ENCODE measurements at places on chromosomes 3 and 15. TPM values are rescaled to one million over a fixed set of nuclear protein-coding genes. Genes with fewer than 3 reads are reported as not detected.

GRCh38 chr15:55422089-55422488, 13.8 kb downstream of the PIERCE2 start:
- DNase-seq = no peak

DNA sequence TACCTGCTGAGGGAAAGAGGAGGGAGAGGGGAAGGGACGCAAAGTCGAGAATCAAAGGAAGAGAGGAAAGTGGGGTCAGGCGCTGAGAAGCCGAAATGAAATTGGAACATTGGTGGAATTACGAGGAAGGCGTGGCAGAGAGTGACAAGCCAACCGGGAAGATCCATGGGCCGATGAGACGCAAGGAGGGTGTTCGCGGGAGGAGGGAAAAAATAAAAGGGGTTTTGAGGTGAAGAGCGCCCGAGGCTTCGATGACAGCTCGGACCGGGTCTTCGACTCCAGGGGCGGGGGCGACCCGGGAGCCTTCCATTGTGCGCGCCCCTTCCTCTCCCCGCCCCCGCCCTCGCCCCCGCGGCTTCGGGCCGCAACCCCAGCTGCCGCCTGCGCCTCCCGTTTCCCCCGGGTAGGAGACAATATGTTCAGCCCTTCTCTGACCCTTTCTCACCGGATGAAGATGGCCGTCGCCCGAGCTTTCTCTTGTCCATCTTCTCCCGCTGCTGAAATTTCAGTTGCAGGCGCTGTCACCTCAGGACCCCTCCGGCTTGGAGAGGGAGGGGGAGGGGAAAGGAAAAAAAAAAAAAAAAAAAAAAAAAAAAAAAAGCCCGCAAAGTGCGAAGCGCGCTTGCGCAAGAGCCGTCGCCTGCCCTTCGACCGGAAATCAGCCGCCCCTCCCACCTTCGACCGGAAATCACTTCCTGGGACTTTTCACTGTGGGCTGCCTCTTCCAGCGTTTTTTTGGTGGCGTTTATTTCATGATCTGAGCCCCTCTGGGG, at the start of gene SENP7:
SENP7 (minus strand) TSS at position 567 of the 773 bp plus-strand sequence; CDS start at position 485, 82 bp downstream.
- DNase-seq = peak; percentile 92

DNA sequence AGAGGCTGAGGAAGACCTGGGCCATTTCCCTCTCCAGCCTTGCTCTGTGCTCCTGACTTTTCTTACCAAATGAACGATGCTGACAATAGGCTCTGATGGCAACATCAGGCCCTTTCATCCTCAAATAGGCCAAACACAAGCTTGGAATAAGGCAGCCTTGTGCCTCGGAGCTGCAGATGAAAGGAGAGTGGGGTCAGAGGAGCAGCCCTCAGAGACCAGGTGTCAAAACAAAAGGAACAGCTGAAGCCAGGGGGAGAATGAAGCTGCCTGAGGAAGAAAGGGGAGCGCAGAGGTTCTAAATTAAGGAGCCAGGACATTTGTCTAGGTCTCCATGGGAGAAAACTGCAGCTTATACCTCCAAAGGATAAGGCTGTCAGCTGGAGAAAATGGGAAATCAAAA, 5.1 kb downstream of the BFSP2 start:
- DNase-seq = no peak

DNA sequence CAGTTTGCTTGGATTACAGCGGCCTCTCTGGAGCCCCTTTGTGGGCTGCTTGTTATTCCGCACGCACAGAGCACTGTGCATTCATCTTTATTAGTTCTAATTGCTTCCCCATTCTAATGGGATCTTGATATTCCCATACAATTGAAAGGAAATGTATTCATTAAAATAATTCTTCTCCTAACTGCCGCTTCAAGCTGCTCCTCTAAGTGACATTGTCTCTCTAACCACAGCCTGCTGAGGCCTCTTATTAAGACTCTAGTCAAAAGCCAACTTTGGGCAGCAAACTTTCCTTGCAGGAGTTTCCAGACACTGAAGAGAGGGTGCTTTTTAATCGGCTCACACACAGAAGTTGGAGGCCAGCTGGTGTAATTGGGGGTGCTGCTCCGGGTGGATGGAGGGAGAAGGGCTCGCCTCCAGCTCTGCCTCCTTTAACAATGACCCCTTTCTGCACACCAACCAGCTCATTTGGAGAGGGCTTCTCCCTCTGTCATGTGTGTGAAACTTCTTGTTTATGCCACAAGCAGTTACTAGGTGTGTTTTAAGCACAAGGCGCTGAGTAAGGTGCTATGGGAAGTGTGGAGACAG, 5.6 kb upstream of the MAGEF1 start:
- DNase-seq = no peak

CADM2 gene
- total RNA-seq = not detected

IFRD2 gene
- total RNA-seq = 83.4 TPM
